ENCODE measurements at places on chromosomes 13 and 19.

- no peak for DNase-seq
Observed at GRCh38 chr13:98809345-98809777, 56.9 kb upstream of the SLC15A1 start.

DNA sequence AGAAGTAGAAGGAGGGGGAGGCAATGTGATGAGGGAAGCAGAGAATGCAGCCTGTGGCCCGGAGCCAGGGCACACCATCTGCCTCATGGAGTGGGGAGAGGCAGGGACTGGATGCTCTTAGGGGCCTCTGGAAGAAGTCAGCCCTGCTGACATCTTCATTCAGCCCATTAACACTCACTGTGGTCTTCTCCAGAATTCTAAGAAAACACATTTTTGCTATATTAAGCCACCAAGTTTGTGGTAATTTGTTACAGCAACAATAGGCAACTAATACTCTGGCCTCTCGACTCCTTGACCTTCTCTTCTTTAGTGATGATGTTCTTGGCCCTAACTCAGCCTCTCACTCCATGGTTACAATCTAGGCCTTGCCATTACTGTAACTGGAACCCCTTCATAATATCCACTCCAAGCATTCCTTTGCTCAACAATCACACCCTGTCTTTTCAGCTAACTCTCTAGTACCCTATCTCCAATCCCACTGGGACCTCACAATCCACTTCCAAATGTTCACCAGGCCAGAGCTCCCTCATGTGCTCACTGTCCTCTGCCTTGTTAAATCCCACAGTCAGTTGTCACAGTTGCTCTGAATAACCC lies 98.5 kb downstream of the MIPEP start:
- no peak for DNase-seq

- no peak for DNase-seq
Observed at GRCh38 chr19:51772977-51773376, 12.0 kb downstream of the FPR2 start.

- no peak for DNase-seq
Observed at GRCh38 chr13:32080328-32080744, 48.8 kb downstream of the FRY start.

GRCh38 chr13:93959796-93960533 lies 519.5 kb downstream of the DCT start:
- DNase-seq: no peak

All from memory B cell (primary cell).